Urinary bladder (tissue), 4 donors: ENCODE measurements at places on chromosomes 13 and 19.

DNA sequence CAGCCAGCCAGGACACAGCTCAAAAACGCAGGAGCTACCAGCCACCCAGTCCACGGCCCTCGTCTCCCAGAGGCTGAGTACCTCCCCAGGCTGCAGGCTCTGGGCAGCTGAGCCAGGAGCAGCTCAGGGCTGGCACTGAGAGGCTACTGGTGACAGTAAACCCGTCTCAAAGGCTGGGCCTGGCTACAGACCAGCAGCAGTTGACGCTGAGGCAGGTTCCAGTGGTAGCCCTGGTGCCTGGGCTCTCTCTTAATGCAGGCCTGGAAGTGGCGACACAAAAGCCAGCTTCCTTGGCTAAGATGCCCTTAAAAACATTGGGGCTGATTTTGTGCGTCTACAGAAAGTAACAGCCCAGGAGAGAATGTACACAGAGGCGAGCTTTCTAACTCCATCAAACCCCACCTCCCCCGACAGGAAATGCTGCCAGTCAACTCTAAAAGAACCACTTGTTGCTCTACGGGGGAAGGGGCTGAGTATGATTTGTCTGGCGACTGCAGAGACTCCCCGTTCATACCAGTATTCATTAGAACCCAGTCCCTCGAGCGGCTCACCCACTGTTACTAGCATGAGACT is 126.3 kb downstream of the STK24 start:
- DNase-seq = no peak

- DNase-seq = no peak
Measured at GRCh38 chr13:91169321-91170050, 178.0 kb upstream of the MIR17HG start.

GRCh38 chr13:98598043-98598442 is 21.1 kb upstream of the STK24 start:
- no peak for DNase-seq

DNA sequence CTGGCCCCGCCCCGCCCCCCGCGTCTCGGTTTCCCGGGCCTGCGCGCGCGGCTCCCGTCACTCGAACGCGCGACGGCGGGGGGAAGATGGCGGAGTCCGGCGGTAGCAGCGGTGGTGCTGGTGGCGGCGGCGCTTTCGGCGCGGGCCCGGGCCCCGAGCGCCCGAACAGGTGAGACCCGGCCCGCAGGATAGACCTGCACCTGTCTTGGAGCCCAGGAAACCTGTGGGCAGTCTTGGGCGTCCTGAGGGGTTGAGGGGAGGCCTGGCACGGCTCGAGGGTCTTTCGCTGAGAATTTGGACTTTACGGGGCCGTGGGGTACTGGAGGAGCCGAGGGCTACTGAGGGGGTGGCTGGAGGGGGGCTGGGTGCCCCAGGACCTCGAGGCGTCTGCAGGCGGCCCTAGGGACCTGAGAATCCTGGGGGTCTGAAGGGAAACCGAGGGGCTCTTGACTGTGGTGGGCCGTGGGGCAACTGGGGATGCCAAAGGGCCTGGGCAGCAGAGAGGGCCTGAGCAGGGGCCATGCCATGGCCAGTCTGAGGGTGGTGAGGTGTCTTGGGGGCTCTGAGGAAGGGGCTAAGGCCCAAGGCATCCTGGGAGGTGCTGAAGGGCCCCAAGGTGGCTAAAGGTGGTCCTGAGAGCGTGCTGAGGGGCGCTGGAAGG is at the start of gene KLHL26:
Gene KLHL26, plus strand, starts transcription at position 60 of the 661 bp plus-strand sequence. Its CDS starts 27 bp downstream, at position 87.
- DNase-seq = no peak
